ENCODE measurements at places on chromosomes 3 and 15.

GRCh38 chr3:14451844-14452739 is 49.7 kb downstream of the SLC6A6 start:
- DNase-seq: no peak

DNA sequence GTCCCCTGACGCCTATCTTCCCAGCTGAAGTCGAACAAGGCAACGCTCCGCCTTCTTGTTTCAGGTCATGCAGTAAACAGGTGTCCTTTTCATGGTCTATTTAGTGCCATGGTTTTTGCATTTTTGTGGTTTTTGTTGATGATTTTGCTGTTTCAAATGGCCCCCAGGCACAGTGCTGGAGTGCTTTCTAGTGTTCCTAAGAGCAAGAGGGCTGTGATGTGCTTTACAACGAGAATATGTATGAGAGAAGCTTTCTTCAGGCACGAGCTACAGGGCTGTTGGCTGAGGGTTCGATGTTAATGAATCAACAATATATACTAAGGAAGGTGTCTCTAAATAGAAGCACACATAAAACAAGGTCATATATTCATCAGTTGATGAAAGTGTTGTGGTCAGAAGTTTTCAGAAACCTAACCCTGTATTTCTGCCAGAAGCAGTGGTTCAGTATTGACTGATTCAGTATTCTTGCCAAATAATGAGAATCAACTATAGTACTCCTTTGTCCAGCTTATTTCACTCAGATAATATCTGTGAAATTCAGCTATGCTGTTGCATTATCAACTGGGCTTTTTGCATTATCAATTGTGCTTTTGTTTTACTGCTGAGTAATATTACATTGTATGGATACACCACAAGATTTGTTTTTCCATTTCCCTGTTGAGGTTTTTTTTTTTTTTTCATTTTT is 18.5 kb downstream of the LIMD1 start:
- DNase-seq: no peak

DNA sequence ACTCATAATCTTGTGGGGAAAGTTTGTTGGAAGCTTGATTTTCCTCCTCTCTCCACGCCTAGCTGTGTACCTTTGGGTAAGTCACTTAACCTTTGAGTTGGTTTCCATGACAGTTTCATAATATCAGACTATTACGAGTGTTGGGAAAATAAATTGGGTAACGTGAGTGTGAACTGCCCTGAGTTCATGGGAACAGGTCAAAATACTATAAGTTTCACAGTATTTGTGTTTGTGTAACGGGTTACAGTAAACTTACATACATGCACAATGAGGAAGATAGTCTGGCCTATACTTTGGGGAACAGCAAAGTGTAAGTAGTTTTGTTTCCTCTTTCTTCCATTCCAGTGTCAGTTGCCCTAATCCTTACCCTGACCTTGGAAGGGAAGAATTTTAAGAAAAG is 509.9 kb downstream of the MECOM start:
- no peak for DNase-seq

DNA sequence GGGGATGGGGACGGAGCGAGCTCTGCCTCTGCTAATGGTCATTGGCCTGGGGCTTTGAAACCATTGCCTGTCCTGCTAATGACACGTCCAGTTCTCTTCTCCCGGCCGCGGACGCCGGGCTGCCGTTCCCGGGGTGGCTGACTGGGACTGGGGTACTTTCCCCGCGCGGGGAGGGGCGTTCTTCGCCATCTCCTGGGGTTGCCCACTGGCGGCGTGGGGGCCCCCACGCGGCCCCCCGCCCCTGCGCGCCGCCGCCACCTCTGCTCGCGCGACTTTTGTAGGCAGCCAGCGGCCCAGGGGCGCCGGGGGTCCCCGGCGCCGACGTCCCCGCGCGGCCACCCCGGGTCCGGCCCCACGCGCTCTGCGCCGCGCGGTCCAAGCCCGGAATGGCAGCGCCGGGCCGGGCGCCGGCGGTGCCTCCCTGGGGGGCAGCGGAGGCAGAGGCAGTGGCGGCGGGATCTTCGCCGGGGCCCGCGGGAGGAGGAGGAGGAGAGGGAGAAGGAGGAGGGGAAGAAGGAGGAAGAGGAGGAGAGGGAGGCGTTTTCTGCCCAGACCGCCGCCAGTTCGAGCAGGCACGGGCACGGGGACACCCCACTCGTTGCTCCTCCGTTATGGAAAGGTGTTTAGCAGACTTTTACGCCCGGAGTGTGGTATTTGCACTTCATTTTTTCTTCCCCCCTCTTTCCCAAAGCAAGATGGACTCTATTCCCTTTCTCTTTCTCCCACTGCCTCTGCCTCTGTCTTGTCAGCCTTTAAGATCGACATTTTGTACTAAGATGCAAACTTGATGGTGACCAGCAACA is 2.3 kb downstream of the BBX start:
- peak; percentile 39 for DNase-seq

- DNase-seq: no peak
Measured at GRCh38 chr15:32974691-32975090, 219.8 kb downstream of the FMN1 start.

GRCh38 chr3:43786102-43786501 is 95.4 kb downstream of the ABHD5 start:
- no peak for DNase-seq

DNA sequence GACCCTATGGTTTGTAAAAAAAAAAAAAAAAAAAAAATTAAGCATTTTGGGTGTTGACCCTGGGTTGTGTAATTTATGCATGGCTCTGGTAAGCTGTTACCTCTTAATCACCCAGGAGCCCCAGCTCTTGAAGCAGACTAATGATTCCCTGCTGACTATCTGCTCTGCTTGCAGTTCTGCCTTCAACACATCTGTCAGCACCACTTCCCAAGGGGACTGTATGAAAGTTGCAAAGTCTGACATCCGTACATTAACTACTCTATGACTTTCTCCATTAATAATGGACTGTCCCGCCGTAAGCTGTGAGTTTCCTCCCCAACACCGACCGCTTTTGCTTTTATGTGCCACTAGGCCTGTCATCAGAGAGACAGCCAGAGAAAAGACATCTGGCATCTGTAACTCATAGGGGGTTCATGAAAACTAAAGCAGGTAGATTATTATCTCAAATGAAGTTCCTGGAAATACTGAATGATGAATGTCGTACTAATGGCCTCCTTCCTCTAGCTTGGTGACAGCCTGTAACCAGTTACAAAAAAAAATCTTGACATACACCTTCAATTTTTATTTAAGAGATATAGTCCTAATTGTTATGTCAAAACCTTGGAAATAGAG is 271.5 kb downstream of the IL5RA start:
- DNase-seq: no peak

DNA sequence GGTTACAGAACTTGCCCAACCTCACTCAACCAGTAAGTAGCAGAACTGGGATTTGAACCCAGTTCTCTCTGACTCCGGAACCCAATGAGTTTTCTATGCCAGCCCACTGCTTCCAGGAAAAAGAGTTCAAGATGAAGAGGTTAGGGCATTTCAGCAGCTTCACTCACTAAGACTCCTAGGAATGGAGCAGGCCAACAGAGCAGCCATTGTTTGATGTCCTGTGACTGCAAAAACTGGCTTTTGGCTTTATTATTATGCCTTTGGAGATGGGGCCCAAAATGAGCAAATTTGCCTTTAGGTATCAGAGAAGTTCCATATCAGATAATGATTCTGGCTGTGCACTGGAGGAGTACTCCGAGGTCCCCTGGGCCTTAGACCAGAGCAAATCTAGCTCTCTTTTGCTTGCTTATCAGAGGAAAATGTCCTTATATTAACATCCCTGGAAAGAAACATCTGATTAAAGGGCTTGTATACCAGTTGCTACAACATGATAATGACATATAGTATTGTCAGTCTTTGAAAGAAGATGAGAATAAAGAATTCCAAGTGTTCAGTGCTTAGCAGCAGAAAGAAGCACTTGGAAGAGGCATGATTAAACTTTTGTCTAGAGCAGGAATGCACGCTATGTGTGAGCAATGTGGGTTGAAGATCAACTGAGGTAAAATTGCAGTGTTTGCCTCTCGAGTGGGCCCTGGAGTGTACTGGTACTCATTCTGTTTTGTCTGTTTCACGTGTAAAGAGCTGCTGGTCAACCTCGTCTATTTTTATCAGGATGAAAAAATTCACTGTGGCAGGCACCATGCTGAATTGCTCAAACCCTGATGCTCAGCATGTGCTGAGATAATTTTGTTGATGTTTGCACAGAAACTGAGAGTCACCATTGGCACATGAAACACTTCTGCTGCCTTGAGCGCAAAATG is 21.8 kb upstream of the KLHL24 start:
- DNase-seq: no peak

DNA sequence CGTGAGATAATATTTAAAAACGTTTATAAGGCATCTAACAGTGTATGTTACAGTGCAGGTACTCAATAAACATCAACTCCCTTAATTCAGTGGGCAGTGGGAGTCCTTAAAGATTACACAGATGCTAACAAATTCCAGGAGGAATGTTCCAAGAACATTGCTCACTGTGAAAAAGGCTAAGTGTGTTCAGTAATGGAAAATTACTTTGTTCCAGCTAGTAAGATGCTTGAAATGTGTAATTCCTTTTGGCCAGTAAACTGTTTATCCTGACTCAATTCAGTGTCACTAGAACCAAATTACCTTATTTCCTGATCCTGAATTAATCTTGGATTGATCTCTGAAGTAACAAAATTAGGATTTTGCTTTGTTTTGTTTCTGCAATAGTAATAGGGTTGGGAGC is 54.2 kb upstream of the SEMA6D start:
- no peak for DNase-seq

DNA sequence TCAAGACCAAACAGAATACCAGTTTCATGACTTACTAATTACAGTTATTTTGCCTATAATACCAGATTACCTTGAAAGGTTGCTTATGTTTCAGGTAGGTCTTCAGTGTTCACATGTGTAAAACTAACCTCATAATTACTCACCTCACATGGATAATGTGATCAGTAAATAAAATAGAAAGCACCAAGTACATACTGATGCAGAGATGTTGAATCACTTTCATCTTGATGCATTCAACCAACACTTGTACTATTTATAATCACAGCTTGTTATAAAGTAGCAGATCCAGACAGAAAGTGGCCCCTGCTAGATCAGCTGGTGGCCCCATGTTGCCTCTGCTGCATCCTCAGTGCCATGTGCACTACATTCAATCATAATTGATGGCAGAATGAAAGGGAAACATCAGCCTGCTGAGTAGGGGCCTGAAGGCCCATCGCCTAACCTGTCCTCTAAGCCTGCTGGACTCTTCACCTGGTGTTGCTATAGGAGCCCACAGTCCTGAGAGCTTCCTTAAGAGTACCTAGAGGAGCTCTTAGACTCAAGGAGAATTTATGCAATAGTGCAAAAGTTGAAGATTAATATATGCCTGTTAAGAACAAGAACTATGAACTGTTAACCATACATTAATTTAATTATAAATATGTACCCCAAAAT is 154.3 kb downstream of the PLCL2 start:
- no peak for DNase-seq

DNA sequence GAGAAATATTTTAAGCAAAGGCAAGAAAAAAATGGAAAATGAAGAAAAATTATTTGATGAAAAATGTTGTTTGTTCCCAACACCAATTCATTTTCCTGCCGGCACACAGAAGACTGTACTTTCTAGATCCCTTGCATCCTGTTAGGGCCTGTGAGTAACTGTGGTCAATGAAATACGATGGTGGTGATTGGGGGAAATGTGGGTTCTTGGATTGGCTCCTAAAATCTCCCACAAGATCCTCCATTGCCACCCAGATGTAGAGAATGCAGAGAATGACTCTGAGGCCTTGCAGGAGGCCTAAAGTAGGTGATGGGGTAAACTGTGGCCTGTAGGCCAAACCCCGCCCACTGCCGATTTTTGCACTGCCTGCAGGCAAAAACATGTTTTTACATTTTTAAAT is 46.3 kb upstream of the C3orf70 start:
- no peak for DNase-seq

DNA sequence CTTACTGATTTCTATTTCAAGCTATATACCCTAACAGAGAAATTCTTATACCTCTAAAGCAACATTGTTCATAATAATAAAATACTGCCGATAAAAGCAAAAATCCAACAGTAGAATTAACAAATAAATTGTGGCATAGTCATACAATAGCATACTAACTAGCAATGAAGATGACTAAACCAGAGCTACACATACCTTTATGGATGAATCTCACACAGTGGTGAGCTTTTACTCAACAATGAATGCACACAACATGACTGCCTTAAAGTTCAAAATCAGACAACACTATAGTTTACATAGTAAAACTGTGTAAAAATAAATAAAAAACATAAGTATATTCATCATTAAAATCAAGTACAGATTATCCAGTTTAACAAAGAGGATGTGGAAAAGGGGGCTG is 99.1 kb downstream of the NR1I2 start:
- DNase-seq: no peak

DNA sequence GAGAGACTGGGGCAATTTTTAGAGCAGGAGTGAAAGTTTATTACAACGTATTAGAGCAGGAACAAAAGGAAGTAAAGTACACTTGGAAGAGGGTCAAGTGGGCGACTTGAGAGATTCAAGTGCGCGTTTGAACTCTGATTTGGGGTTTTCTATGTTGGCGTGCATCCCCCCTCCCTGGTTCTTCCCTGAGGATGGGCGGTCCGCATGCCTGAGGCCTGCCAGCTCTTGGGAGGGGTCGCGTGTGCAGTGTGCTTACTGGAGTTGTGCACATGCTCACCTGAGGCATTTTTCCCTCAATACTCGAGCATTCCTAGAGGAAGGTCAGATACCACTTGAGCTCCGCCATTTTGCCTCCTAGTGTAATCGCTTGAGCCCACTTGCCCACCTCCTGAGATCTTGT is 10.4 kb upstream of the CHAC1 start:
- DNase-seq: no peak

- DNase-seq: no peak
Measured at GRCh38 chr3:194990454-194991337, 280.3 kb downstream of the XXYLT1 start.

GRCh38 chr3:149377408-149378364 is at the start of gene TM4SF1:
TSS of gene TM4SF1 (minus strand) at chr3:149377649. CDS start at chr3:149377547, 102 bp downstream.
- DNase-seq: no peak

- no peak for DNase-seq
Measured at GRCh38 chr3:39050029-39050428, 1.7 kb downstream of the SCN11A start.

DNA sequence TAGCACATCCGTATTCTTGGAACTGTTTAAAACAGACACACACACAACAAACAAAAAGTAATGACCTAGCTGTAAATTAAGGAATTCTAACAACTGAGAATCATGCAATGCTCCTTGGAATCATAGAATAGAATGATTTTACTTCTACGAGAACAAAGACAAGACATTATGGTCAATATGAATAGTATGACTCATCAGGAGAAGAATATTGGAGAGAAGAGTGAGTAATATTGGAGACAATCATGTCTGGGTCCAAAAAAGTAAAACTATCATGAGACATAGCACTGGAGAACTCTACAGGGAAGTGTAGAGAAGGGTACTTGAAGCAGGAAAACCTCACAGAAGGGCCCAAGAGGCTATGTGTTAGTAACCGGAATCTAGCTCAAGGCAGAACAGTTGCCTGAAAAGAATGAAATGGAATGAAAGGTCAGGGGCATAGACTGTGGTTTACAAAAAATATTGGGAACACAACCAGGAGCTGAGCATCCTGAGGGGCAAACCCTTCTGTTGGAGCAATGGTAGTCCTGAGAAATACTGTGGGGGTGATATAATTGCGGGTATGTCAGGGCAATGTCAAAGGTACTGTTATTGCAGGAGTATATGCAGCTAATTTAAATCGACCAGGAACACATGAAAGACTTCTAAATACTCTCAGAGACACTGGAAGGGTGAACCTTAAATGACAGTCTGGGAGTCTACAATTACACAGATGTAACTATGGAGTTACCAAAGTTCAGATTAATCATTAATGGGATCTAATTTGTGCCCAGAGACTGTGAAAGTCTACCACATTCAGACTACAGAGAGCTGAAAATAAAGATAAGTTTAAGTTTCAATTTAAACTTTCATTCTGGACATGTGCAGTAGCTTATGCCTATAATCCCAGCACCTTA is 201.2 kb downstream of the BCHE start:
- DNase-seq: no peak

Data from dorsolateral prefrontal cortex (tissue), 122 donors.